ENCODE measurements at places on chromosomes 11 and 22.

- DNase-seq: no peak
These were observed 6.5 kb downstream of the POU2AF1 start for GRCh38 chr11:111372538-111372937.

DNA sequence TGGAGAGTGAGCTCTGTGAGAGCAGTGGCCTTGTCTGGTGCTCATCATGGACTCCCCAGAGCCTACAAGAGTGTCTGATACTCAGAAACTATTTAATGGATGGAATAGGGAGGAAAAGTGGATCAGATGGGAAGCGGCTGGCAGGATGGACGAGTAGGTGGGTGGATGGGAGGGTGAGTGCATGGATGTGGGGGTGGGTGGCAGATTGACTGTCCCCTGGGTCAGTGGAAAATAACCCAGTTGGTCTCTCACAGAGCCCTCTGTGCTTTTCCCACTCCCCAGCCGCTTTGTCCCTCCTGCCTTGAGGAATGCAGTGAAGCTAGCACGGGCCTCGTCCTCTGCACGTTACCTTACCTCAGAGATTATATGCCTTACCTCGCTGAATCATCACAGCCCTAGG is 5.9 kb downstream of the SPI1 start:
- no peak for DNase-seq

DNA sequence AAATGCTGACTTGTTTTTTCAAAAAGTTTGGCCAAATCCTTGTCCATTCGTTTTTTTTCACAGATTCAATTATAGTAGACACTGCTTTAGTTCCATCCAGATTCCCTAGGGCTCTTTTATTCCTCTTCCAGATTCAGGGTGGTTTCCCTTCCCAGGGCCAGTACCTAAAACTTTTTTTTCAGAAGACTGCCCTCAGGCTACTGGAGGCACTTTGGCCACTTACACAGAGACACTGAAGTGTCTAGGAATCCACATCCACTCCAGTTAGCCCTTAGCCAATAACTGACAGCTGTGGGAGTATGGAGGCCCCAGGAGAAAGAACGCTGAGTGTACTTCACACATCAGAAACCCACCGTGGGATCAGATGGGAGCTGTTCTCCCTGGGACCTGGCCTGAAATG is 77.3 kb downstream of the CCDC34 start:
- no peak for DNase-seq

- DNase-seq: no peak
These were observed 516 bp downstream of the NEU3 start for GRCh38 chr11:74989260-74989638.

- no peak for DNase-seq
These were observed 351.5 kb downstream of the BRD1 start for GRCh38 chr22:49476176-49476575.

GRCh38 chr11:14980854-14981253 is 8.7 kb upstream of the CALCA start:
- no peak for DNase-seq

GRCh38 chr22:50399751-50400331 is 56.7 kb downstream of the PPP6R2 start:
- no peak for DNase-seq

DNA sequence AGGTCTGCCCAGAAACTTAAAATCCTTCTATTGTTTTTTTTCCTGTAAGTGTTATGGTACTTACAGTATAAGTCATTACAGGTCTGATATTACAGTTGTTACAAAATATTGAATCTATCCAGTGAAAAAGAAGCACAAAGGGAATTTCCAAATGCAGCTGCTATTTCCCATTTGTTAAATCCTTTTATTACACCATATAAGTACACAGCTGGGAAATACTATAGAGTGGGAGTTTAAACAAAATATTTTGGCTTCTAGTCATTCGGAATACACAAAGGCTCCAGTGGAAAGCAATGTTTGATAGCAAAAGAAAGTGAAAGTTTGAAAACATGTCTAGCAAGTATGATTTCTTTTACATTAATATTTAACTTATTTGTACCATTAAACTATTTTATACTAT is 18.0 kb downstream of the SOX6 start:
- DNase-seq: no peak

GRCh38 chr22:24503843-24504338 is 8.8 kb downstream of the UPB1 start:
- no peak for DNase-seq

- DNase-seq: no peak
These were observed 152.3 kb upstream of the CCDC90B start for GRCh38 chr11:83438438-83438837.

- DNase-seq: no peak
These were observed 86.4 kb upstream of the PICALM start for GRCh38 chr11:86155200-86155844.

- no peak for DNase-seq
These were observed 439.1 kb downstream of the METTL15 start for GRCh38 chr11:28547321-28547741.

GRCh38 chr22:44482776-44483175 is 15.3 kb downstream of the RTL6 start:
- DNase-seq: no peak

DNA sequence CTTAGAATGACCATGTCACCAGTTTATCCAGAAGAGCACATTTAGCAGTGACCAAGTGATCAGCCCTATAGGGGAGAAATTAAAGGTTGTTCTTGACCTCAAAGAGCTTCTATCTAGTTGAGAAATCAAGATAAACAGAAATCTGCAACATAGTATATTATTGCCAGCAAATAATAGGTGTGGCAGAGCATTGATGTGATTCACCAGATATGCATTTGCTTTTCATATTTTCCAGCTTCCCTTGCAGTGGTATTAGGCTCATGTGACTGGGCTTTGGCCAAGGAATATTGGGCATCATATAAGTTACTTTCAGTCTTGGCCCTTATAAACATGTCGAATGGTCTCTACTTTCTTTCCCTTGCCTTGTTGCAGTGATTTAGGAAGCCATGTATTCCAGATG is 34.5 kb downstream of the COMMD9 start:
- no peak for DNase-seq

GRCh38 chr11:85534806-85535205 is 92.3 kb downstream of the DLG2 start:
- DNase-seq: no peak

- DNase-seq: peak; percentile 15
These were observed 163.0 kb downstream of the MN1 start for GRCh38 chr22:27638329-27639233.

DNA sequence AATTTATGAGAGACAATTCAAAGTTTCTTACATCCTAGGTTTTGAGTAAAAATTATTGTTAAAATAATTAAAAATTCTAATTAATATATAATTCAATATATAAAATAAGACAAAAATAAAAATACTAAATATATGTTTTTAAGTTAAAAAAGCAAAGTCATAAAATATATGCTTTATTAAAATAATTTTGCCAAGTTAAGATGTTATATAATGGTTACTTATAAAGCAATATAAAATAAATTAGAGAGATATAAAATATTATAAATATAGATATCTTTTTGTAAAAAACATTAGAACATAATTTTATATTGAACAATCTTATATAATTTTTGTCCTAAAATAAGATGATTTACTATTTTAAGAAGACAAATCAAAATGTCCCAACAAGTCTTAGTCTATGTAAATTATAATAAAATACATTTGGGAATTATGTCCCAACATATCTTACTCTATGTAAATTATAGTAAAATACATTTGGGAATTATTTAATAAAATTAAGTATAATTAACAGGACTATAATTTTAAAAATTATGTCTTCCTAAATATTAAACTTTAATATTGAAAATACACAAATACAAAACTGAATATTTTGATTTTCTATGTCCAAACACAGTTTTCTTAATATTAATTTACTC is 67.7 kb upstream of the TOP3B start:
- no peak for DNase-seq

GRCh38 chr11:9701799-9702198 is 37.9 kb downstream of the SWAP70 start:
- DNase-seq: no peak

DNA sequence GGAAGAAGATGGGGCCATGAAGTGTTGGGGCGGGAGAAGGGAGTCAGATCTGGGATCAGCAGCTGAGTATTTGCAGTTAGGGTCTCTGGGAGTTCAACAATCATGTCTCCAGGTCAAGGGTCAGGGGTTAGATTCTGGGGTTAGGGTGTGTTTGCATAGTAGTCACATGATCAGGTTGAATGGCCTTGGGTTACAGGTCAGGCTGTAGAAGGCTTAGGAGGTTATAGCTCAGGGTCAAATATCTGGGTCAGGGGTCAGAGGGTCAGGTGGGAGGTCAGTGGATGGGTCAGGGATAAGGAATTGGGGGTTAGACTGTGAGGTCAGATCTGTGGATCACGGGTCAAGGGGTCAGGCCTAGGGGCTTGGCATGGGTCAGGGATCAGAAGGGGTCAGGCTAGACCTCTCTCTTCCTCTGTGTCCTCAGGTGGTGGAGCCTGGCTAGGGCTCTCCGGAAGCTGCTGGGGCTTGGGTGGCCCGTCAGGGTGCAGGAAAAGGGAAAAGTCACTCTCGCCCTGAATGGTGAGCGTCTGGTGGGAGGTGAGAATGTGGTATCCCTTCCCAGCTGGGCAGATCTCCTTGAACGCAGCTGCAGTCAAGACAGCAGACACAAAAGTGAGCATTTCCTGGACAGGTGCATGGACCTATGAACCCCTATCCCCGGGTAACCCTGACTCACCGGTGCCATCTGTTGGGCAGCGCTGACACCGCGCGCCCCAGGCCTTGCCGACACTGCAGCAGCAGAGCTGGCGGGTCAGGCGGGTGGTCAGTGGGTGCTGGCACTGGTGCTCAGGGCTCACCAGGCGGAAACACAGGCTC is 6.4 kb downstream of the LTBP3 start:
- DNase-seq: no peak

- DNase-seq: no peak
These were observed 546 bp downstream of the GNB1L start for GRCh38 chr22:19853879-19854777.

DNA sequence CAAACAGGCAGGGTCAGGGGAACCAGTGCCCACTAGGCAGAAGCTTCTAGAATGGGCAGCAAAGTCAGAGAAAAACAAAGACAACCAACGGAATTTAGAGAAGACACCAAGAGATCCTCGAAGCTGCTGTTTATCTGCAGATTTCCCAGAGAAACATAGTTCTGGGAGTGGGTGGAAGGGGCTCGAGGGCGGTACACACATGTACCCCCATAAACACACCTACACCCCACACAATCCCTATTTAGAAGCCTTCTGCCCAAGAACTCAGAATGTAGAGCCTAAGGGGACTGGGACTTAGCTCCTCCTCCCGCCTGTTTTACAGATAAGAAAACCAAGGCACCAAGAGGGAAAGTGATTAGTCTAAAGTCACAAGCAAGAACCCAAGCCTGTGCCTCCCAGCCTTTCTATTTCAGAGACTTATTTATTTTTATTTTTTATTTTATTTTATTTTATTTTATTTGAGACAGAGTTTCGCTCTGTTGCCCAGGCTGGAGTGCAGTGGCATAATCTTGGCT is 6.4 kb downstream of the NPTXR start:
- no peak for DNase-seq

GRCh38 chr11:3169255-3170043 is 4.3 kb upstream of the OSBPL5 start:
- no peak for DNase-seq

GRCh38 chr11:2468363-2469235 is 23.8 kb downstream of the KCNQ1 start:
- no peak for DNase-seq

GRCh38 chr11:63667995-63668795 is 3.0 kb downstream of the ATL3 start:
- no peak for DNase-seq

DNA sequence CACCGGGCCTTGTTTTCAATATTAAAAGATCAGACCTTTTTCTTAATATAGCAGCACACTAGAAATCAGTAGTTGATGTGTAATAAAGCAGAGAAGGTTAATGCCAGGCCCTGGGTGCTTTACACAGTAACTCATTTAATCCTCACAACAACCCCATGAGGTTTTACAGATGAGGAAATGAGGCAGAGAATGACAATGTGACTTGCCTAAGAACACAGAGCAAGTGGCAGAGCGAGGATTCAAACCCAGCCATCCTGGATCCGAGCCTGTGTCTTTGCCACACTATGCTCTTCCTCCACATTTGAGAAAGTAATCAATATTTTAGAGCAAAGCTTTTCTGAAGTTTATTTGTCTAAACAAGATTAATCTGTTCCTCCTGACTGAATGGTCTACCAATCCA is 7.2 kb downstream of the JAML start:
- no peak for DNase-seq

DNA sequence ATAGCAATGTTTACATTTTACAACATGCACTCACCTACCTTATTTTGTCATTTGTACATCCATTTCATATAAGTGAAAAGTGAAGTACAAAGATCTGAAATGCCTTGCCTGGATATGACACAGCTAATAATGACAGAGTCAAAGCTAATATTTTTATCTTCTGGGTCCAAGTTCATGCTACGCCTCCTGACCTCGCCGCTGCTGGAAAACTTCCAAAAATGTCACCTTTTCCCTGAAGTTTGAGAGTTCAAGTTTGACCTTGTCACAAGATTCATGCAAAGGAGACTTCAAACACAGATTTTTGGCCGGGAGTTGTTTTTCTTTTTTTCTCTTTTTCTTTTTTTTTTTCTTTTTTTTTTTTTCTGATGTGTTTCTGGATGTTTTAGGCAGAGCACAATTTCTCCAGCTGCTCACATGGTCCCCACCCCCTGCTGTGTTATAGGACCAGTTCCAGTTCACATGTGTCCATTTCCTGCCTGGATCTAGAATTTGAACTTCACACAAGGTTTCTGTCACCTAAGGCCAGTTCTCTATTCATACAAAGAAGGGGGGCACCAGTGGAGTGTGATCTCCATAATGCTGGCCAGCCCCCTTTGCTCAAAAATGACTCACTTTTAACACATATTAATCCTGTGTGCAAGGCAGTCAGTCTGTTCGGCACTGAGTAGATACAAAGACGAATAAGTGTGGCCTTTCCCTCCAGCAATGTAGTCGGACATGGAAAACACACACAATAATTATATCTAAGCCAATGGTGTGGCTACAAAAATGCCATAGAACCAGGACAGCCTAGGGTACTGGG is 546.8 kb downstream of the BUD13 start:
- DNase-seq: no peak

DNA sequence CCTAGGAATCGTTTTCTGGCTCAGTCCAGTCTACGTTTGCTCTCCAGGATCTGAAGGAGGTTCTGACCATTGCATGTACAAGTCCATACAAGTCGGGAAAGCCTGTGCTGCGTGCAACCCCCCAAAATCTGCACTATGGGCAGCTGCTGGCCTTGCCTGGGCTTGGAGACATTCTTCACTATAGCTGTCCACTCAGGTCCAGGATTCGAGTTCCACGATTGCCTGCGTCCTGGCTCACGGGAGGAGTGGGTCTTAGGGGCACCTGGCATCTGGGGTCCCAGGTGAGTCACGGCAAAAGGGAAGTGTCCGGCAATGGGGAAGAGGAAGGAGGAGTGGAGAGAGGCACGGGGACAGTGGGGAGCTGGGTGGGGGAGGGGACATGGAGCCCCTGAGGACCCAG is 563.0 kb downstream of the BRD1 start:
- DNase-seq: no peak

Measured in right renal pelvis (tissue), 4 donors.